Activated CD4-positive, alpha-beta memory T cell treated with anti-CD3 and anti-CD28 coated beads for 36 hours (primary cell): ENCODE measurements at places on chromosomes 6 and 20. TPM values are rescaled to one million over a fixed set of nuclear protein-coding genes. Genes with fewer than 3 reads are reported as not detected.

The OR2B6 gene
- total RNA-seq: not detected

The SS18L1 gene
- 15.2 TPM for total RNA-seq

GRCh38 chr20:15239542-15240206, 902.3 kb upstream of the FLRT3 start:
- no peak for DNase-seq

DNA sequence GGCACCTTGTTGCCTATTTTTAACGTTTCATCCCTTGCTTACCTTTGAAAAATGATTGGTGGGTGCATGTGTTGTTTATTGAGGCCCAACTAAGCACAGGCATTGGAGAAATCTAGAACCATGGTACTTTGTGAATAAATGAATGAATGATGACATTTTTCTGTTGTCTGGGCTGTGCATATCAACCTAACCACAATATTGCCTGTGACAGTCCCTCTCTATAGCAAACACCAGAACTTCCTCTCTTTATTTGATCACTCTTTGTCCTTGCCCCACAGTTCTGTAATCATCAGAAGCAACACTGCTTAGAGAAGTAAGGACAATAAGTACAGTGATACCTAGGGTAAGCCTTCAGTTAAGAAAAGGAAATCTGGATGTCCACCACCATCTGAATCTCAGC, 75.1 kb downstream of the TBC1D7 start:
- DNase-seq: no peak

GRCh38 chr6:84568971-84569370, 195.4 kb downstream of the TBX18 start:
- DNase-seq: no peak

- no peak for DNase-seq
Observed at GRCh38 chr6:82767037-82767436, 298.6 kb downstream of the UBE3D start.

DNA sequence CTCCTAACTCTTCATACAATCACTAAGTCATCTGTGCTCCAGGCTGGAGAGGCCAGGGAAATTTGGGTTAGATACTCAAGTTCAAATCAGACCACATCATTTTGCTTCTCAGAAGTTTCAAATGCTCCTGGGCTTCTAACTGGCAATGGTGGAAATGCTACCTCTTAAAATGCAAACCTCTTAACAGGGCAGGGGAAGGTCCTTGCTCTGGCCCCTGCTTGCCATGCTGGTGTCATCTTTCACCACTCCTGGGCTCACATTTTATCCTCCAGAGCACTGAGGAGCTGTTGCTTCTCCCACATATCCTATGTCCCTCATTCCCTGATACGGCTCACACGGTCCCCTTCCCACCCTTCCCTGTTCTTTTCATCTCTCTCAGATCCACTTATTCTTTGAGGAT, 41.8 kb upstream of the NT5E start:
- no peak for DNase-seq

GRCh38 chr20:7094438-7094997, 327.0 kb downstream of the BMP2 start:
- peak; percentile 13 for DNase-seq

DNA sequence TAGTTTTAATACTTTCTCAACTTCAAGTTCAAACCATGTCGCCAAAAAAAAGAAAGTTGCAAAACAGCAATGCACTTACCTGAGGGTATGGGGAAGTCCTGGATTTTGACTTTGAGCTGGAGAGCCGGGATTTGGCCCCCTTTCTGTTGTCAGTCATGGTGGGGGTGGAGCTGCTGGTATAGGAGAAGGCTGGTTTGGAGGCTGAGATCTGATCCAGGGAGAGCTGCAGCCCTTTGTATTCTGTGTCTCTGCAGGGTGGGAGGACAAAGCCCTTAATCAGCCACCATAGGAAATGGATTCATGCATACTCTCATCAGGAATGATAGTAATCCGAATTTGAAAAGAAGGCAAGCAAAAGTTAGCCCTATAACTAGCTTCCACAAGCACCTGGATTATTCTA, 44.0 kb downstream of the SIM1 start:
- DNase-seq: no peak

DNA sequence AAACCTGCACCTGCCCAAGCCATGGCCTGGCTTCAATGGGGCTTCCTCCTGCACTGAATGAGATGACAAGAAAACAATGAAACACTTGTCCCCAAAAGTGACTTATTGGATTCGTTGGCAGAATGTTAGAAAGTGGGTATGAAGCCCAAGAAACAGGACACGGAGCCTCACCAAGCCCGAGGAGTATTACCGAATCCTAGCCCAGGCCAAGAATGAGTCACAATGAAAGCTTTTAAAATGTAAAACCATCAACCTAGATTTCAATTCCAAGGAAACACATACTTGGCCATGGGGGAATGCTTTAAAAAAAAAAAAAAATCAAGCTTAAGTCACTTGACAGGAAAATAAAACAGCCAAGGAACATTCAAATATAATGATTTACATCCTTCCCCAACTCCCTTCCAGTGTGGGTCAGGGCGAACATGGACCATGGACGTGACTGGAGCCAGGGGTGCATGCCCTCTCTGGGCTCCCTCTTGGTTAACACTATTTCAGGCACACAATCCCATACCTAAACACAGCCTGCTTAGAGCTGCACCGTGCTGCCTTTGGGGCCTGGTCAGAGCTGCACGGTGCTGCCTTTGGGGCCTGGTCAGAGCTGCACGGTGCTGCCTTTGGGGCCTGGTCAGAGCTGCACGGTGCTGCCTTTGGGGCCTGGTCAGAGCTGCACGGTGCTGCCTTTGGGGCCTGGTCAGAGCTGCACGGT, 3.1 kb upstream of the STX16 start:
- no peak for DNase-seq

DNA sequence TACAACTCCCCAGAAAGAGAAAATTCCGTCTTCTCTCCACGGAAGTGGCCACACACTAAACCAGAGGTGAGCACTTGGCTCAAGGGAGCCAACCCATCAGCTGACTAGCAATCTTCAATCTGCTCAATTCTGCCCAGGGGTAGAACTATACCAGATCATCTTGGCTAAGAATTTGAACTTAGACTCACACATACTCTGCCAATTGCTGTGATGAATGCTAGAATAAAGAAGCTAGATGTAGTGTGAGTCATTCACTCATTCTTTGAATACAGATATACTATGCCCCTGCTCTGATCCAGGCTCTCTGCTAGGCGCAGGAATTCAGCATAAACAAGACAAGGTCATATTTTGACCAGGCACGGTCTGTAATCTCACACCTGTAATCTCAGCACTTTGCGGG, 147.9 kb upstream of the SHLD1 start:
- no peak for DNase-seq
